ENCODE measurements at places on chromosomes 1 and 21.

GRCh38 chr1:78536427-78536826, 45.7 kb downstream of the PTGFR start:
- DNase-seq: no peak

DNA sequence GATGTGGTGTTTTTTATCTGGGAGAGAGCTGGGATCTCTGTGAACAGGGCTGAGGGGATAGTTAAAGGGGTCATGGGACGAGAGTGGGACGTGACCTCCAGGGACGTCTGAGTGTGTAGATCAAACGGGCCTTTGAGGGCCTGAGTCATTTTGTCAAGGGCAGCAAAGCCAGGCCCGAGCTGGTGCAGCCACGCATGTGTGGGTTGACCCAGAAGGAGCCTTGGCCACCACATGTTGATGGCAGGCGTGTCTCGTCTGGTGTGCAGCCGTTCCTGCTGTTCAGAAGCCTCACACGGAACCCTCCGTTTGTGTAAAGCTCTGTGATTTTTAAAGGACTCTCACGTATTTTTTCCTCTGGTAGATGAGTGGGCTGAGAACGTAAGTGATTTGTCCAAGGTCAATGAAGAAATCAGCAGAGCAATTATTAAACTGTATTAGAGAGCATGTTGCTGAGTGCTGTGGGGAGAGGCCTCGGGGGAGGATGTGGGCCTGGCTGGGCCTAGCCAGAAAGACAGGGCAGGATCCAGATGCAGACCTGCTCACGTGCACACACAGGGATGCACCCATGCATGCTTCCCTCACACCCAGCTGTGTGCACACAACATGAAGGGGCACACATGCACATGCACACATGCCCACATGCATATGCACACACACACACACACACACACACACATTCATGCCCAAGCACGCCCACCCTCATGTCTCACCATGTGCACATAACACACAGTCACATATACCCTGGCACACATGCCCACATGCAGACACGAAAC, 89.8 kb downstream of the AJAP1 start:
- DNase-seq: no peak

DNA sequence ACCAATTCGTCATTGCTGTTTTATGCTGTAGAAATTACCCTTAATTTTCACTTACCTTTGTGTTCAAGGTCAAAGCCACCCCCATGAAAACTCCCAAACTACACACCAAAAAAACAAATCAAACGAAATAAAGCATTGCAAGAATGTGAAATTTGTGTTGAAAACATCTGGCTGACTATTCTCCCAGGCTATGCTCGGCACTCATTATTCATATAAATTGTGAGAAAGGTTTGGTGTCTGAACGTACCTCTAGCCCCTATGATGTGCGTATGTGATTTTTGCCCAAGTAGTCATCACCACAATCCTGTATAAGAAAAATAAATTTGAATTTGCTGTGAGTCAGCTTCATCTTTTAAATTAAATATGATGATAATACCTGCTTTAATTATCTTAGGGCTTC, 34.9 kb downstream of the ADAMTS1 start:
- no peak for DNase-seq

DNA sequence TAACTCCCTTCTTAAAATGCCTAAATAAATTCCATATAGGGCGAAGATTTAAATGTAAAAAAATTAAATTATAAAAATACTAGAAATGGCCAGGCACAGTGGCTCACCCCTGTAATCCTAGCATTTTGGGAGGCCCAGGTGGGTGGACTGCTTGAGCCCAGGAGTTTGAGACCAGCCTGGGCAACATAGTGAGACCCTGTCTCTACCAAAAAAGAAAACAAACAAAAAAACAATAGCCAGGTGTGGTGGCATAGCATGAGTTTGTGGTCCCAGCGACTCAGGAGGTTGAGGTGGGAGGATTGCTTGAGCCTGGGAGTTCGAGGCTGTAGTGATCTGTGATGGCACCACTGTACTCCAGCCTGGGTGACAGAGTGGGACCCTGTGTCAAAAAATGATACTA, 17.8 kb downstream of the SORT1 start:
- no peak for DNase-seq

DNA sequence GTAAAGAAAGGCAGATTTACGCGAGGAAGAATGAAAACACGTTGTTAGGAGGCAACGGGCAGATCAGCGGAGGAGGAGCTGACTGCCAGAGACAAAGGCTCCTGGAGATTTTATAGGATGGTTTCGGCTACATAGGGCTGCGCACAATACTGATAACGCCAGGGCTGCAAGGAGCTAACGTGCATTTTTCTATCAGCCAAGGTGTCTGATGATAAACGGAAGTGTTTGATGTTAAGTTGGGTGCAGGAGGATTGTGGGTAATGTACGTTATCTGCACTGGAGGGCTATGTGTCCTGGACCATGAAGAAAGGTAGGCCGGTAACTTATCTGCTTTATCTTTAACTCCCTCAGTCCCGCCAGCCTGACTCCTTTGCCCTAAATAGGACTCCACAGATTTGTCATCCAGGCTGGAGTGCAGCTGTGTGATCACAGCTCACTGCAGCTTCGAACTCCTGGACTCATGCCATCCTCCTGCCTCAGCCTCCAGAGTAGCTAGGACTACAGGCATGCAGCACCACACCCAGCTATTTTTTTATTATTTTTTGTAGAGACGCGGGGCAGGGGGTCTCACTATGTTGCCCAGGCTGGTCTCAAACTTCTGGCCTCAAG, 29.6 kb downstream of the SETD4 start:
- no peak for DNase-seq
